Activated CD8-positive, alpha-beta memory T cell treated with anti-CD3 and anti-CD28 coated beads for 1 hour (primary cell): ENCODE measurements at places on chromosomes 5 and 9.

GRCh38 chr9:124078641-124079040 lies 67.1 kb downstream of the LHX2 start:
- no peak for DNase-seq

GRCh38 chr5:130715541-130715940 lies 449.5 kb downstream of the HINT1 start:
- DNase-seq = no peak

GRCh38 chr5:133870661-133871060 lies 97.8 kb downstream of the C5orf15 start:
- no peak for DNase-seq

GRCh38 chr9:112867275-112867991 lies 23.2 kb downstream of the SLC46A2 start:
- DNase-seq = no peak

DNA sequence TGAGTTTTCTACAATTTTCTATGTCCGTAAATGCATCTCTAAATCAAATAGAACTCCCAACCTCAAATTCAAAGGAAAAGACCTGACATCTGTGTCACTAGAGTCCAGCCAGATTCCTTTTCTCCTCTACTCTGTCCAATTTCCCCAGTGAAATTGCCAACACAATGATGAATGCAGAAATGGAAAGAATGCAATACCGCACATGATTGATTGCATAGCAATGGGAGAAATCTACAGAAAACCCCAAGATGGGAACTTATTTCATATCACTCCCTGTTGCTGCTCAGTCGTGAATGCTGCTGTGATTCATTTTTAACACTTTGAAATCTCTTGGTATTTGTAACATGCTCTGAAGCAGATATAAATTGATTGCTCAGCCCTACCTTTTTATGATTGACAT lies 355.1 kb upstream of the TUSC1 start:
- no peak for DNase-seq

- DNase-seq = no peak
These were observed 105.6 kb downstream of the SUSD1 start for GRCh38 chr9:112069318-112070169.

DNA sequence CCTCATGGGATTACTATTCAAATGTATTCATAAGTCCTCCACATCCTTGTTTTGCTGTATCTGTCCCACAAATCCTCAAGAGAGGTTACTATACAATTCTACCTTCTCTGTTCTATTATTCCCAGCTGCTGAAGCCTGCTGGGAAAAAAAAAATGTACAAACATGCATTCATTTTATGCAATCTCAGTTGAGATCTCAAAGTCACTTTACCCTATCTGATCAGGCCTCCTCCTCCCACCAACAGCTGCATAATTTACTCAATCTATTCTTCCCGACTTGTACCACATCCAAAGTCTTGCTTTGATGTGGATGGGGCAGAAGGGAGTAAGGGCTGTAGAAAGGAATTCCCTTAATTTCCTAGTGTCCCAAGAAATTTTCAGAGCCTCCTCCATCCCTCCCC lies 28.6 kb downstream of the PSIP1 start:
- DNase-seq = no peak

DNA sequence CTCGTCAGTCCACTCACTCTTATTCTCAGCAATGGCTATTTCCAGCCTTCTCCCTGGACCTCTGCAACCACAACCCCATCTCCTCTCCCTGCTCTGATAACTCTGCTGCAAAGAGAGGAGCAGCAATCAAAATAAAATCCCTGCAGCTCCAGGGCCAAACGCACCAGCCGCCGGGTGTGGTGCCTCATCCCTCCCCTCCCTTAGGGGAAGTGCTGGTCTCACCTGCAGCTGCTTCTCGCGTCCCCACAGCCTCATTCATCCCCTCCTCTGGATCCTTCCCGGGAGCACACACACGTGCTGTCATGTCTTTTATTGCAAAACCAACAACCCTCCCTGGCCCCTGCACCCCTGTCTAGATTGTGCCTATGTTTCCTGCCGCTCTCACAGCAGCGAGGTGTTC lies 77.8 kb downstream of the TENT4A start:
- no peak for DNase-seq

GRCh38 chr5:139684881-139685749 lies 37.0 kb downstream of the CXXC5 start:
- no peak for DNase-seq

- no peak for DNase-seq
These were observed 203.0 kb upstream of the VLDLR start for GRCh38 chr9:2418619-2419018.

DNA sequence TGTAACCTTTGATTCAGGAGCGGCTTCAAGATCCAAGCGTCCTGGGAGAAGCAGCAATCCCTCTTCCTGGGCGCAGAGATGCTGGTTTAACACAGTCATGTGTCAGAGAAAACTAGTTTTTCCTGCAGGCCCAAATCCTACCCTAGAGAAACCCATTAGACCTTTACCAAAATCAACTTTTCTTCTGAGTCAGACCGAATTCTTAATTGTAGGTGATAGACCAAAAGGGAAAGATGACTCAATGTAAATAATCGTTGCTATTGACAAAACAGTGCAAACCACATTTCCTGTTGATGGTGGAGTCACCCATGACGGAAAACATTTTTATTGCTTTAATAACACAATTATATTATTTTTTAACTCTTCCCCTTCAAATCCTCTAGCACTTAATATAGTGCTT lies 40.1 kb downstream of the SLC1A1 start:
- DNase-seq = no peak

DNA sequence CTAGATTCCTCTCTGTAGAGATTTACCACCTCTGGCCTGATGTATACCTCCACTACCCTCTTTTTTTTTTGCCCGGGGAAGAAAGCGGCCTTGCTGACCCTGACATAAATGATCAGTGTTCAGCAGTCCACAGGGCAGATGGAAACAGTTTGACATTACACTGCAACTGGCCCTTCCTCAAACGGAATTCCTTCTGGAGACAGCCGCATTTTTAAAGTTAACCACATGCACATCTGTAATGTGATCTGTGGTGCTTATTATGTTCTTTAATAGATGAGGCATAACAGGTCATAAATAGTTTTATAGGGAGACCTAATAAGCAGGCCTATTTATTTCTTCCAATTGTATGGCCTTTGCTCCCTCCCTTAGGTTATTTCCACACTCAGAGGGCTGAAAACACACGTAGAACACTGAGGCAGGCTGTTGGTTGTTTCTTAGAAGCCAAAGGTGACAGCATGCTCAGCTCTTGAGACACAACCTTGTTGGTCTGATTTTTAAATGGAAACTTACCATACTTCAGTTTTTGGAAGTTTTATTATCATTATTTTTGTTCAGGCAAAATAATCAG lies 84.0 kb upstream of the APC start:
- no peak for DNase-seq

- no peak for DNase-seq
These were observed 156.3 kb upstream of the IER5L start for GRCh38 chr9:129334105-129334935.

GRCh38 chr5:17294639-17295311 lies 77.3 kb downstream of the BASP1 start:
- DNase-seq = no peak

- DNase-seq = no peak
These were observed 20.1 kb upstream of the LRRC14B start for GRCh38 chr5:170971-171800.

DNA sequence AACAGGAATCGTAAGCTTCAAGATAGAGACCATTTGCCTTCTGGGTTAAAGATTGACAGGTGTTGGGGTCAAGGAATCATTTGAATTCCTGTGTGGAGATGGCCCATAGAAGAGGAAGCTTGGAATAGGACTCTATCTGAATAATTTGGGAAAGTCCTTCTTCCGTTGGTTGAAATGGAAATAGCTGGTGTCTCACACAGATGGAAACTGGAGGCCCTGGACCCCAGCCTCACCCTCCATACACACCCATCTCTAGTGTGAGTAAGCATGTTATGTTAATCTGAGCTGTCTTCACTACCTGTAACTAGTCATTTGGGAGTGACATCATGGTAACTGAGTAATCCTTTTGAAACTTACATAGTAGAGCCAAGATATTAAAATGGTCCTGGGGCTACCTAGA lies 184.4 kb downstream of the CD180 start:
- no peak for DNase-seq

GRCh38 chr5:5313101-5313635 lies 109.3 kb upstream of the ICE1 start:
- DNase-seq = no peak

GRCh38 chr5:140266471-140267200 lies 36.3 kb downstream of the PFDN1 start:
- no peak for DNase-seq

GRCh38 chr5:109168151-109168550 lies 241.6 kb downstream of the PJA2 start:
- no peak for DNase-seq

DNA sequence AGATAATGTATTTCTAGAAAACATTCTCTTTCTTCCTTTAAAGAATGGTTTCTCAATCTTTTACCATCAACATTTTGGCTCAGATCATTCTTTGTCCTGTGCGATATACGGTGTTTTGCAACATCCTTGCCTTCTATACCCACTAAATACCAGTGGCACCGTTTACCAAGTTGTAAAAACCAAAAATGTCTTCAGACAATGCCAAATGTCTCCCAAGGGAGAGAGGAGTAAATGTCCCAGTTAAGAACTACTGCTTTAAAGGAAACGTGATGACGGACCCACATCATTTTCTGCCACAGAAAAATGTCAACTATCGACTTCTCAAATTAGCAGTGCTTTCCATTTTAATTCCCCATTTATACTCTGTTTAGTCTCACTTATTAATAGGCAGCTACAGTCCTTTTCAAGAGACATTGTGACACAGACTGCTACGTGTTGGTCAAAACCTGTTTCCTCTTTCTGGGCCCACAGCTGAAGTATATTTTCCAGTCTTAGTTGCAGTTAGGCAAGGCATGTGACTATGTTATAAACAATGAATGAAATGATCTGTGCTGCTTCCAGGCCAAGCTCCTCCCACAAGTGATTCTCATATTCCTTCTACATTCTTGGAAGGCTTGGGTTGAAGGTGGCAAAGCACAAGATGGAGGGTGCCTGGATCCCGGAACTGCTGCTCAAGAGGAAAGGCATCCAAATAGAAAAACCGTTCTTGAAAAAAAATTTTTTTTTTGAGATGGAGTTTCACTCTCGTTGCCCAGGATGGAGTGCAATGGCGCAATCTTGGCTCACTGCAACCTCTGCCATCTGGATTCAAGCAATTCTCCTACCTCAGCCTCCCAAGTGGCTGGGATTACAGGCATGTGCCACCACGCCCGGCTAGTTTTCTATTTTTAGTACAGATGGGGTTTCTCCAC lies 8.8 kb downstream of the PRXL2C start:
- DNase-seq = no peak

DNA sequence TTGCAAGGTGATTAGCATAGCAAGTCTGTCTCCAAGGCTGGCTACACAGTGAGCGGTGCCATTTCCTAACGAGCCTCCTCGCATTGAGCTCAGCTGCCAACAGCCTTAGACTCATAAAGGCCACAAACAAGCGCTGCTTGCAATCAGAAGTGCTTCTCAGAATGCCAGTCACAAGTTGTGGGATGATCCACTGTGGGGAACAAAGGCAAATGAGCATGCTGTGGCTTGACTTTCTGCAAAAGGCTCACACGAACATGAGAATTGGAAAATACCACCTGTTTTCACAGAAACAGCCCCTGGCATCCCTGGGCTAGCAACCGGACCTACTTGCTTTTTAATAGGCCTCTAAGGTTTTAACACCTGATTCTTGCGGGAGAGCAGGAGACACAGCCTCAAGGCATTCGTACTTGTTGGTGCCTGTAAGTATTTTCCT lies 215.5 kb downstream of the FANCC start:
- no peak for DNase-seq

GRCh38 chr9:18379073-18379811 lies 94.7 kb upstream of the ADAMTSL1 start:
- DNase-seq = no peak

DNA sequence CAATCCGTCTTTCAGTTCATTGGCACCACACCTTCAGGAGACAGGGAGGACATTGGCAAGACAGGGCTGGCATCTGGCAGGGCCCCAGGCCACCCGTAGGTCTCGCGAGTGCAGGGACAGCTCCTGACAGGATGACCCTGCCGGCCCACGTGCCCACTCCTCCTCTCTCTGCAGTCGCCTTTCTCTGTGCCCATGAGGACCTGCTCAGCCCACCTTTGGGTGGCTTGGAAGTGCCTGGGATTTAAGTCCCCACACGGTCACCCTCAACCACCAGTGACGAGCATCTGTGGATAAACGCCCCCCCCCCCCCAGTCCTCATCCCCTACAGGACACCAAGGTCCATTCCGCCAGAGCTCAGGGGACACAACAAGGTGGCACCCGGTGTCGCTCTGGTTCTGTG lies 4.1 kb downstream of the MRPL36 start:
- DNase-seq = no peak

DNA sequence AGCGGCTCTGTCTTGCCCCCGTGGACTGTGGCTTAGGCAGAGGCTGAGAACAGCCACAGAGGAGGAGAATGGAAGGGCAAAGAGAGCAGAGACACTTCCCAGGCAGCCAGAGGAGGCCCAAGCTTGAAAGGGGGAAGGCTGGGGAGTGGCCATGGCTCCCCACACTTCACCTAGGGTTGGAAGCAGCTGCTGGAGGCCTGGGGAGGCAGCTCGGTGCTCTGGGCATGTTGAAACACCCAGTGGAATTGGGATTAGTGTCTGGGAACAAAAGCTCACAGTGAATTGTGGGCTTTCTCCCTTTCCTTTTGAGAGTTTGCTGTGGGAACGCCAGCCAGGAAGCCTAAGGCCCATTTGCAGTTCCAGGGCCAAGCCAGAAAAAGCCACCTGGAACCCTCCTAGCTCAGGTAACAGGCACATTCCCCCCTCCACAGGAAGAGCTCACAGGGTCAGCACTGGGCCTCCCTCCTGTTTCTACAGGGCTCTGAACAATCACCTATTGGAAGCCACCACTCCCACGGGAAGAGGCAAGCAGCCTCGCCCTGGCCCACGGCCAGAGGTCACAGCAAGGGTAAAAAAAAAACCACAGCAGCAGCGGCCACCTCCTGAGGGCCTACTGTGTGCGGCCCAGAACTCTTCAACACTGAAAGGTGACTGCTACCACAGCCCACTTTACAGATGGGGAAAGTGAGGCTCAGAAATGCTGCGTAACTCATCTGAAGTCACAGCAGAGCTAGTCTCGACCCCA lies 20.2 kb downstream of the EEIG1 start:
- DNase-seq = no peak

DNA sequence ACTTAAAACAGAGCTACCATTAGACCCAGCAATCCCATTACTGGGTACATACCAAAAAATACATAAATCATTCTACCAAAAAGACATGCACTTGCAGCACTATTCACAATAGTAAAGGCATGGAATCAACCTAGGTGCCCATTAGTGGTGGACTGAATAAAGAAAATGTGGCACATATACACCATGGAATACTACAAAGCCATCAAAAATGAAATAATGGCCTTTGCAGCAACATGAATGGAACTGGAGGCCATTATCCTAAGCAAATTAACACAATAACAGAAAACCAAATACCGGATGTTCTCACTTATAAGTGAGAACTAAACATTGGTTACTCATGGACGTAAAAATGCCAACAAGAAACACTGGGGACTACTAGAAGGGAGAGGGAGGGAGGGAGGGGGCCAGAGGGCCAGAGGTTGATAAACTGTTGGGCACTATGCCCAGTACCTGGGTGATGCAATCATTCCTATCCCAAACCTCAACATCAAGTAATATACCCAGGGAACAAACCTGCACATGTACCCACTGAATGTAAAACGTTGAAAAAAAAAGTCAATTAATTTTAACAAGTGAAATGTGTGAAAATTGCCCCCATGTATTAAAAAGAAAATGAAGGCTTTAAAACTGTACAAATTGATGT lies 24.5 kb upstream of the GPR150 start:
- no peak for DNase-seq
